Activated T-cell treated with anti-CD3 and anti-CD28 coated beads, Interleukin-2, amount 50 U/mL, for 4 hours (primary cell): ENCODE measurements at places on chromosomes 6 and 20. TPM values are rescaled to one million over a fixed set of nuclear protein-coding genes. Genes with fewer than 3 reads are reported as not detected.

Gene ERVFRD-1
- total RNA-seq, result not detected

Gene ADGB
- total RNA-seq, result not detected

Gene MYB
- 13.9 TPM for total RNA-seq

Gene PPIL6
- total RNA-seq, result 0.13 TPM

Gene MCHR2
- total RNA-seq, result not detected

Gene KIF13A
- 0.29 TPM for total RNA-seq

Gene PKIB
- 0.56 TPM for total RNA-seq

Gene HLA-DRB1
- total RNA-seq, result 15.0 TPM

Gene SLCO4A1
- total RNA-seq, result 36.5 TPM

Gene KCNK15
- total RNA-seq, result 0.96 TPM

Gene PRPH2
- 0.05 TPM for total RNA-seq

Gene OOEP
- 0.38 TPM for total RNA-seq

Gene RIPOR3
- total RNA-seq, result 0.21 TPM

Gene NNAT
- not detected for total RNA-seq

Gene KHDRBS2
- total RNA-seq, result 0.14 TPM

Gene HLA-DQB1
- total RNA-seq, result 3.8 TPM

Gene SRC
- total RNA-seq, result 3.8 TPM

Gene TFAP2A
- total RNA-seq, result 0.11 TPM
